ENCODE measurements at places on chromosomes 7 and 10. TPM values are rescaled to one million over a fixed set of nuclear protein-coding genes. Genes with fewer than 3 reads are reported as not detected.

GPR26 gene
- total RNA-seq: not detected

HHEX gene
- total RNA-seq: 6.8 TPM

AKR1C4 gene
- not detected for total RNA-seq

AKR1D1 gene
- not detected for total RNA-seq

PRLHR gene
- 0.37 TPM for total RNA-seq

TSPAN13 gene
- 63.0 TPM for total RNA-seq

UTF1 gene
- total RNA-seq: not detected

TDRD1 gene
- total RNA-seq: 7.6 TPM

BAMBI gene
- total RNA-seq: 4.2 TPM

GDF2 gene
- not detected for total RNA-seq

GRIFIN gene
- total RNA-seq: not detected

BBS9 gene
- total RNA-seq: 4.7 TPM

DNA sequence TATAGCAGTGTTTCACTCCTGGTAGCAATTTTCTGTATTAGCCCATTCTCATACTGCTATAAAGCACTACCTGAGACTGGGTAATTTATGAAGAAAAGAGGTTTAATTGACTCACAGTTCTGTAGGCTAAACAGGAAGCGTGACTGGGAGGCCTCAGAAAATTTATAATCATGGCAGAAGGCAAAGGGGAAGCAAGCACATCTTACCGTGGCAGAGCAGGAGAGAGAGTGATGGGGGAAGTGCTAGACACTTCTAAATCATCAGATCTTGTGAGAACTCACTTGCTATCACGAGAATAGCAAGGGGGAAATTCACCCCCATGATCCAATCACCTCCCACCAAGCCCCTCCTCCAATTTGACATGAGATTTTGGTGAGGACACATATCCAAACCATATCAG is 131.6 kb upstream of the EFCAB10 start:
- no peak for DNase-seq

DNA sequence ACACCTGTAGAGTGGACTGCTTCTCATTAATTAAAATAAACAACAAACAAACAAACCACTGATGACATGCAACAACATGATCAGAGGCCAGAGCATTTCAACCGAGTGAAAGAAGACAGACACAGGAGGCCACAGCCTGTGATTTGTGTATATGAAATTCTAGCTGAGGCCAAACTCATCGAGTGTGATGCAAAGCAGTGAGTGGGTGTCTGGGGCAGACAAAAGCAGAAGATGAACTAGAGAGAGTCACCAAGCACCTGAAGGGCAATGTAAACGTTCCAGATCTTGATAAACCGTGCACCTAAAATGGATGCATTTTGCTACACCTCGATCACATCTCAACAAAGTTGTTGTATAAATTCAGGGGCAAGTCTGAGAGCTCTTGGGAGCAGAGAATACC is 108.4 kb downstream of the KLF6 start:
- DNase-seq: no peak

DNA sequence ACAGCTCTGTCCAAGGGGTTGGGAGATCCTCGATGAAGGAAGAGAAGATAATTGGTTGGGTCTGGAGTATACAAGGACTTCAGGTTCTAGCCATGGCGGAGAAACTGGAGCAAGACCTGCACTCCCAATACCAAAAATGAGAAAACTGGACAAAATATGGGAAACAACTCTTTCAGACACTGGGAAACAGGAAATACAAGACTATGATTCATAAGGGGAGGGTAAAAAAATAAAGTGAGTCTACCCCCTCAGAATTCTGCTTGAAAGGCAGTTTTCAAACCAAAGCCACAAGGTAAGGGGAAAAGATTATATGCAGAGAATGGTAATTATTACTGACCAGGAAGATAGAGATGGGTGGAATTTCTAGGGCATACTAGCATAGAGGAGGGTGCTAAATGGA is 10.2 kb upstream of the SEC61G start:
- DNase-seq: no peak

- DNase-seq: no peak
Measured at GRCh38 chr7:45443263-45443662, 130.9 kb upstream of the ADCY1 start.

DNA sequence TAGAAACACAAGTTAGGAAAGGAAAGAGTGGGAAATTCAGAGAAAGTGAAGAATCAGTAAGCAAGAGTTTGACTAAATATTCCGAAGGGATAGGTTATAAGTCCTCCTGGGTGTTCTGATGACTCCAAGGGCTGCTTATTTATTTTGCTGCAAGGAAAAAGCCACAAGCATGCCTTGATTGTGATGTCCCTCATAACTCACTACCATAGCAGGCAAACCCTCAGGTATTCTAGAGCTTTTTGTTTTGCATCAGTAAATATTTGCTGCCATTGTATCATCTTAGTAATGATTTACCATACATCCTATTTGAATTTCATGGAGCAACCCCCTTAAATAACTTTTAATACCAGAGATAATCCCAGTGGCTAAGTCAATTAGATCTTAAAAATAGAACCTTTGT is 688.1 kb downstream of the SUGCT start:
- DNase-seq: no peak

- DNase-seq: peak; percentile 62
Measured at GRCh38 chr10:36446881-36447280, 678.5 kb upstream of the ANKRD30A start.

DNA sequence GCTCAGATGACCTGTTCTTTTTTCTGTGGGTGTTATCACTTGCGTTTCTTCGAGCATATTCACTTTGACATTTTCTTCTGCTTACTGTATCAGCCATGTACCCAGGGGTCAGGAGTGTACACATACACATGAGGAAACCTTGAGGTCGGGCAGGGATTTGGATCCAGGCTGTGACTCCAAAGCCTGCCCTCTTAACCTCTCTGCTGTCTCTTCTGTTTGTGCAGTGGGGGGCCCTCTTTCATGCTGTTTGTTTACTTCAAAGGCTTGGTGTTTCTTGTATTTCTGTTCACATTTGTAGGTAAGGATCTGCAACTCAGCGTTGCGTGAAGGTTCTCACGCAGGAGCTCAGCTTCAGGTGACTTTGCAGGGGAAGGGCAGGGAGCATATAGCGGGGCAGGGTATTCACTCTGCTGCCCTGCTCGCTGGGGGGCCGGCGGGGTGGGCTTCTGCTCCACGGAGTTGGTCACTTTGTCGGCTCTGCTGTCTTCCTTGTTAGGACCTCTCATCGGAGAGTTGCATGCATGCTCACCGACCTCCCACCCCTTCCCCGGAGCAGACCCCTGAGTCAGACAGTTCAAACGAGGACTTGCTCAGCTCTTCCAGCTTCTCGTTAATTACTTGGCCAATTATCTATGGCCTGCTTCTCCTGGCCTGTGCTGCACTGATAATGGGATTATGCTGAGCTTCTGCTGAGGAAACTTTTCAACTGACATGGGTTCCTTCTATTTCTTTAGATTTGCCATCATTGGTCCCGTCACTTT is 77.5 kb downstream of the SDK1 start:
- no peak for DNase-seq

GRCh38 chr10:56028298-56029132 is 332.5 kb downstream of the ZWINT start:
- DNase-seq: no peak

GRCh38 chr10:133281628-133282372 is 5.1 kb upstream of the ADAM8 start:
- DNase-seq: no peak

- DNase-seq: no peak
Measured at GRCh38 chr10:47237316-47238260, 62.4 kb upstream of the GDF10 start.

GRCh38 chr7:154804449-154804848 is 198.5 kb downstream of the PAXIP1 start:
- no peak for DNase-seq

DNA sequence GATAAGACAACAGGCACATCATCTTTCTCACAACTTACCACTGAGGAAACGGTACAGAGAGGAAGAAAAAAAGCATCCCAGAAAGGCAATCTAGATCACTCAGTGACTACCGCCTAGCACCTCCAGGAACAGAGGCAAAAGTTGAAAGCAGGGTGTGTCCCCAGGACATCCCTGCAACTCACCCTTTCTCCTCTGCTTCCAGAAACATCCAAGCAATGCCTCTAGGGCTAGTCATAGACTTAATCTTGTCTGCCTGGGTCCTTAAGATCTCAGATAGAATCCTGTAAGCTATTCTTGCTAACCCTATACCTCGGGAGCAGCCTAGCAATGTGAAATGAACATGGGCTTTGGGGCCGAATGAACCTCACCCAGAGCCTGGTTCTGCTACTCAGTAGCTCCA is 18.8 kb upstream of the PDCD4 start:
- DNase-seq: no peak

GRCh38 chr10:34954142-34954541 is 136.0 kb downstream of the CUL2 start:
- DNase-seq: peak; percentile 94

DNA sequence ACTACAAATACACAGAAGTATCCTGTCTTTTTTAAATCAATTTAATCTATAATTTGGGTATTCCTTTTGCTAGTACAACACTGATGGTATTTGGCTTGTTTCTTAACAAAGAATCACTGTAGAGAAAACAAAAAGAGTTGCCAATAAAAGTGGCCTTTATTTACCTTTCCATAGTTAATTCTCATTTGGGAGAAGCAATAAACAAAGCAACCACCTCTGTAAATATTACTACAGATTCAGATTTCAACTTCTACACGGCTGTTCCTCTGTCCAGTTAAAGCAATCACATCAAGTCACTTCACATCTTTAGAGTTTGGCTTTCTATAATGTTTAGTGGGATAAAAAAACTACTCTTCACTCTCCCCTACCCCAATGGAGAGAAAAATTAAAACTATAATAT is 34.4 kb downstream of the ERCC6 start:
- DNase-seq: no peak

All from stomach (tissue), 19 donors.